ENCODE measurements at places on chromosomes 11 and 22.

DNA sequence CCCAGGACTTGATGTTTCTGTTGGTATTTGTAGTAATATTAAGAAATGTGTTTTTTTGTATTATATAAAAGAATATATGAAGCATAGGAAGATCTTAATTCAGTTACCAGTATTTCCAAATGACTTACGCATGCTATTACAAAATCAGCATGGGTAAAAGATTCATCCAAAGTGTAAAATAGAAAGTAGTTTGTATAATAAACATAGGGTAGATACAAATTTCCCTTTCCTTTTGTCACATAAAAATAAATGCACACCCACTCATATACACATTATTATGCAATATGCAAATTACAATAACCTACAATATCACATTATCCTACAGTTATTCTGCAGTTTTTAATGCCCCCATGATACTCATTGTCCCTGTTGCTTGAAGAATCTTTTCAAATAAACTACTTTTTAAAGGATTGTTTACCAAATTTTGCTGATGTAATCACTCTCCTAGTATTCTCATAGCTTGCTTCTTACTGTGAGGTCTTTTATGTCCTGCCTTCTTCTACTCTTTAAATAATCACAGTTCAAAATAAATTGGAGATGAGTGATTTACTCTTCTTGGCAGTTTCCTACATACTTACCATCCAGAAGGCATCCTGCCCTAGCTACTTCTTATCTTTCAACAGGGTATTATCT lies 244.0 kb downstream of the CASP12 start:
- DNase-seq, result no peak

DNA sequence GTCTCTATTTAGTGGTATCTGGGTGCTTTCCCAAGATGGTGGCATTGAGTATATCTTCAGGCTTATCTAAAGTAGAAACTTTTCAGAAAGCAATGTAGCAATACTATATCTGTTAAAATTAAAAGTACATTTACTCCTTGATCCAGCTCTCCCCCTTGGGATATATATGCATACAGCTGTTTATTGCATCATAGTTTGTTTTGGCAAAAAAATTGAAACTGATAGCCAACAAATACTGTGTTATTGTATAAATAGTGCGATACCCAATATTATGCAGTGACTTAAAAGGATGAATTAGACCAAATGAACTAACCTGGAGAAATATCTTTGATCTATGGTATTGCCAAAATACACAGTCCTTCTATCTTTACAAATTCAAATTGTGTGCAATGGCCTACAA lies 8.4 kb upstream of the OR10A3 start:
- no peak for DNase-seq

- DNase-seq, result no peak
Measured at GRCh38 chr11:45675646-45676045, 10.2 kb upstream of the CHST1 start.

DNA sequence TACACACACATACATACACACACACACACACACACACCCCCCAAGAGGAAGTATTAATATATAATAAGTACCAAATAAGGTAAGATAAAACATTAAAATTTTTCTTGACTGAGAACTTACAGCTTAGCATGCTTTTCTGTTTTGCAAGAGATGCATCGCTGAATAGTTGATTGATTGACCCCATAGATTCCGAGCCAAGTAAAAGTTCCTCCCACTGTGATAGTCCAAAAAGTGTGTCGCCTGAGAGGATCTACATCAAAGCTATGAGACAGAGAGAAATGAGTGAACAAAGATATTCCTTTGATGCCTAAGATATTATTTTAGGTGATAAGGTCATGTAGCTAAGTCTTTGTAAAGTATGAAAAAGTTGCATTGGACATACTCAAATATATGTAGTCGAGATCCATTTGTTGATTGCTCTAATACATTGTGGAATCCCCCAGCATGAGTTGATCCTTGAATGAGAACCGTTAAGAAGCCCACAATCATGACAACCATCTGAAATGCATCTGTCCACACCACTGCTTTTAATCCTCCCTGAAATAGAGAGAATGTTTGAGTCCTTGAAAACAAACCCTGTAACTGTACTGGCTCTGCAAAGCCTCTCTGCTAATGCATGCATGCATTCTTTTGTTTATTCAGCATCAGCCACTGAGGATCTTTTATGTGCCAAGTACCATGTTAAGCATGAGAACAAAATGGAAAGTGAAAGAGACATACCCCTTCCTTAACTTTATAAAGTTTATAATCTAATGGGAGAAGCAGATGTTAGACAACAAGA lies 18.3 kb downstream of the SLC5A12 start:
- DNase-seq, result no peak

GRCh38 chr11:108698844-108699642 lies 34.2 kb downstream of the DDX10 start:
- DNase-seq, result no peak

- DNase-seq, result no peak
Measured at GRCh38 chr11:66727282-66728037, 1.6 kb downstream of the SPTBN2 start.

DNA sequence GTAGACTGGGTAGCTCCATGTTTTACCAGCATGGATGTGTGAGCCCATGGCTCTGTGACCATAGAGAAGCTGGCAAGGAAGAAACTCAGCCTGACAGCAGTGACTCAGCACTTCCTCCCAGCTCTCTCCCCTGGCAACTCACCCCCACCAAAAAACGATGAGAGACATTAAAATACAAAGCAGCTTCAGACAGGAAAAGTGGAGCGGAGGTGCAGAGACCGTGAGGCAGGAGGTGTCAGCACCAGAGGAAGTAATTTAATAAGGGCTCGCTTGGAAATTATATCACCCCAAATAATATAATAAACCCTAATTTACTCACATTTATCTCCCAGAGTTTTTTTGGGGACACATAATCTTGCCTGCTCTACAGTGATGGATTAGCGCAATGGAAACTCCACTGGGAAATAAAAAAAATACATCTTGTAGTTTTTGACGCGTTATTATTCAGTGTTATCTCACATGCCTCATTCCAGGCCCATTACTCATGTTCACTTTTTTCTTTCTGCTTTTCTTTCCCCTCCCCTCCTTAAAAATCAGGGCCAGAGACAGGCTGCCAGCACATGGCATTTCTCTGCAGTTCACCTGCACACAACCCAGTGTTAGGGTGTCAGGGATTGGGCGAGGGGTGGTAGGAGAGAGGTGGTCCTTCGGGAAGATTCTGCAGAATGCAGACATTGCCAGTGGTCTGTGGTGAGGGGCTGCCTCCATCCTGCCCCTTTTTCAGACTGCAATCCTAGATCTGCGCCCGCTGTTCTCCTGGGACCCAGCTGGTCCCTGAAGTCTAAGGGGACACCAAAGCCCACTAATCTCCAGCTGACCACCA lies 170.8 kb downstream of the BUD13 start:
- DNase-seq, result no peak

GRCh38 chr22:44479662-44480061 lies 18.4 kb downstream of the RTL6 start:
- no peak for DNase-seq

DNA sequence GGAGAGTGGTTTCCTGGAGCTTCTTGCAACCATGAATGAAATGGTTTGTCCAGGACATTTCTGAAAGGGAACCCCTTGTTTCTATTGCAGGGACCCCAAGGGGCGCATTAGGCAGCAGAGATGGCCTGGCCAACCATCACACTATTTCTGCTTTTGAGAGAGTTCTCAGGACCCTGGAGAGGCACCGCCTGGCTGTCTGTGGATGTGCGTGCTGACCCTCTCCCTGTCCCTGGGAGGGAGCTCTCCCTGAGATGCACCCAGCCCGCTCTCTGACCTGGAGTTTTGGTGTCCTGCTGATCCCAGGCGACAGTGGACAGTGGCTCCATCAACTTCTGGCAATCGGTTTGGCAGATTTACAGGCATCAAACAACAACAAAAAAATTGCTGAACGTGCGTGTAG lies 80.3 kb upstream of the SLC22A12 start:
- DNase-seq, result no peak

Measured in SIG-M5 (cell line).